ENCODE measurements at places on chromosomes 5 and 9.

DNA sequence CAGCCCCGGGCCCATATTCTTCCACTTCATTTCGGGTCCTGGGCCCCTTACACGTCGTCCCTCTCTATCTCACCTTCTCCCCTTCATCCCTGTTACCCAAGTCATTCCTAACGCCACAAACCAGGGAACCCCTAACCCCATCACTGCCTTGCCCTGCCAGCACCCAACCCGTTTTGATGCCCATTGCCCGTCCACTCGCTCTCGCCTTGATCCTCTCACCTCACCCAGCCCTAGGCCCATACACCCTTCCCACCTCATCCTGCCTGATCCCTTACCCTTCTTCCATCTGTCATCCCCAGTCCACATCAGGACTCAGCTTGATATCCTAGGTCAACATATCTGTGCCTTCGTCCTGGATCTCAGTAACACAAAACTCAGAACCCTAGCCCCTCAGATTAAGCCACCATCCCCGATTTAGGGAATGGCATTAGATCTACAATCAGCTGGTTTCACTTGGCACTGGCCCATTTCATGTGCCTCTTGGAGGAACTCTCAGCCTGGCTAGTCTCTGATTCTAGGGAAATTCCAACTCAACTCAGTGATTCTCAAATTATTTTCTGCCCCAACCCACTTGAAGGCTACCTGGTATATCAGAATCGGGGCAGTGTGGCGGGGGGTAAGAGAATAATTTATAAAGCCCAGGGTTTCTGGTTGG, 489 bp downstream of the CHMP5 start:
- no peak for DNase-seq

- no peak for DNase-seq
Observed at GRCh38 chr9:13149454-13149853, 130.0 kb downstream of the MPDZ start.

GRCh38 chr5:128213340-128213739, 129.8 kb downstream of the SLC12A2 start:
- DNase-seq: peak; percentile 78

GRCh38 chr5:56247592-56247991, 14.5 kb upstream of the ANKRD55 start:
- DNase-seq: peak; percentile 79

DNA sequence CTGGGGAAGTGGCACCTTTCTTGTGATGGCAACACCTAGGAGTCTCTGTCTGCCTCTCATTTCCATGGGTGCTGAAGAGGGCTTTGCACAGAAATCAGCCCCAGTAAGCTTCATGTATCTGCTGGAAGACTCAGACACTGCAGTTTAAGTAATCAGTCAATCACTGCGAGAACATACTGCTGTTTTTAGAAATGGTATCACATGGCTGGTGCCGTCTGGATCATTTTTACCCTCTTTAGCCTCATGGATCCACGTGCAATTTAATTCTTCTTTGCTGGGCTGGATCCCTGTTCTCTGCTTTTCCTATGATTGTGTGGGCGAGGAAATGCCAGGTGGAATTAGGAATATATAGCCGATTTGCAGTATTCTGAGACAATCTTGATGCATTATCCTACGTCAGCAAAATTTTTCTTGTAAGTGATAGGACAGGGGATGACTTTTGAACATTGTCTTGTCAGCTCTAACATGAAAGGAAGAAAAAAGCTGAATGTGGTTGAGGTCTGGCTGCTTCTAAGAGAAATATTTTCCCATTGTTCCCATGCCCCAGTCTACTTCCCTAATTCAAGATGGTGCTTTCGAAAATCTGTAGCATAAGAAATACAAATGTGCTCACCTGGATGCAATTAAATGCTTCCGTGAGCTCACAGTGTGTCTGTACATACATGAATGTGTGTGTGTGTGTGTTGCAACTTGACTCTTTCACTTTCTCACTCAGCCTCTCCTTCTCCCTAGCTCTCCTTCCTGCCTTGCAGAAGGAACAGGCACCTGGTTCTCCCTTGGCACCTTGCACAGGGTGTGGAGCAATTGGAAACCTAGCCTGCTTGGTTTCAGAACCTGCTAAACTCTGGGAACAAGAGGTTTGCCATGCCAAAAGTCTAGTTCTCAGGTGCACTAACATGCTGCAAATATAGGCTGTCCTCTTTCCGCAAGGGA, 281.6 kb downstream of the NTRK2 start:
- DNase-seq: no peak

GRCh38 chr9:86731511-86732063, 215.7 kb downstream of the GAS1 start:
- no peak for DNase-seq

- no peak for DNase-seq
Observed at GRCh38 chr9:72984991-72985390, 32.1 kb upstream of the ALDH1A1 start.

- peak; percentile 9 for DNase-seq
Observed at GRCh38 chr5:89338935-89339334, 456.0 kb upstream of the MEF2C start.

- DNase-seq: no peak
Observed at GRCh38 chr5:56169949-56170348, 63.2 kb downstream of the ANKRD55 start.

DNA sequence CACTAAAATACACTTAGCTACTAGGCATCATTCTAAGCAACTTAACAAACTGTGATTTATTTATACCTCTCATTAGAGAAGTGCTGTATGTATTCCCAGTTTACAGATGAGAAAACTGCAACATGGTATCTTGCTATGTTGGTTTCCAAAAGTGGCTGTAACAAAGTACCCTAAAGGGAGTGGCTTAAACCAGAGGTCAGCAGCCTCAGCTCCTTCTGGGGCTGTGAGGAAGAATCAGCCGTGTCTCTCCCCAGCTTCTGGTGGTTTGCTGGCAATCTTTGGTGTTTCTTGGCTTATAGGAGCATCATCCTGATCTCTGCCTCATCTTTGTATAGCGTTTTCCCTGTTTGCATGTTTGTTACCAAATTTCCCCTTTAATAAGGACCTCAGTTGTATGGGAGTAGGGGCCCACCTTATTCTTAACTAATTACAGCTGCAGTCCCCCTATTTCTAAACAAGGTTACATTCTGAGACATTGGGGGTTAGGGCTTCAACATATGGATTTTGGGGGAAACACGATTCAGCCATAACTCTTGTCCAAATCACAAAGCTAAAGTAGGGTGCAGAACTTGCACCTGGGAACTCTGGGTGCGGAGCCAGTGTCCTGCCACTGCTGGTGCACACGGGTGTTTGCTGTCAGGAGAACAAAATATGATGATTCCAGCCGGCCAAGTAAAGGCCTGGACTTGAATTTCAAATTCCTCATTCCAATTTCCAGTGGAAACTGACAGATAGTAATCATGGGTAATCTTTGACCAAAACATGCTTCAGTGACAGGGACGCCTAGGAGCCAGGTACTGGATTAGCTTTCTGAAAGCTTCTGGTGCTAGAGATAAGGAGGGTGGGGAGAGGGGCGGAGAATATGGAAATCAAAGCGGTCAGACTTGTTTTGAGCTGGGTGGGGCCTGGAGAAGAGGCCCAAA, 43.3 kb downstream of the RAI14 start:
- DNase-seq: no peak

- DNase-seq: no peak
Observed at GRCh38 chr9:1431461-1431860, 381.3 kb downstream of the DMRT2 start.

GRCh38 chr9:135512241-135512603, 9.0 kb upstream of the LCN1 start:
- DNase-seq: no peak

- no peak for DNase-seq
Observed at GRCh38 chr5:109762821-109763220, 73.1 kb downstream of the MAN2A1 start.

DNA sequence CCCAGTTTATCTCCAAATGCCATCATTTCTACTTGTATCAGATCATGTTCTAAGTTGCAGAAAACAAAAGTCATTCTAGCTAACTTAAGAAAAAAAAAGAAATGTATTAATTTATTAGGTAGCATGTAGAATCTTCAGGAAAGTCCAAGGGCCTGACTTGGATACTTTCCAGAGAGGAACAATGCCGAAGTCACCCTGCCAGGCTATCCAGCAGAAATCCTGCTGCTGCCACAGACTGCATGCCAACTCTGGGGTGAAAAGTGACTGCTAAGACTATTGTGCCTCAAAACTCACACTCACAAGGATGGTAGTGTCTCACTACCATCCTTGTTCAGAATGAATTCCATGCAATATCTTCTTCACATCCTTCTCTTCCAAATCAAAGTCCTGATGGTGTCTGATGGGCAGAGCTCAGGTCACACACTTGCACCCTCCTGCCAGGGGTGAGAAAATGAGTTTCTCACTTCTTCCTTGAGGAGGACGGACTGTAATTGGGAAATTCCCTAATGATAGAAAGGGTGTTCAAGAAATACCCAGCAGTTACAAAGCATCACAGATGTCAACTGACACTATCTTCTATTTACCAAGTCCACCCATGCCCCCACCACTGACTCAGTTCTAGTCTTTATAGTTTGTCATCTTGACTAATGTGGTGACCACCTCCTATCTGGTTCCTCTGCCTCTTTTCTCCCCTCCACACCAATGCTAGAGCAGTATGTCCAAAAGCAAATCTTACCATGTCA, 279.4 kb downstream of the CWC27 start:
- no peak for DNase-seq

DNA sequence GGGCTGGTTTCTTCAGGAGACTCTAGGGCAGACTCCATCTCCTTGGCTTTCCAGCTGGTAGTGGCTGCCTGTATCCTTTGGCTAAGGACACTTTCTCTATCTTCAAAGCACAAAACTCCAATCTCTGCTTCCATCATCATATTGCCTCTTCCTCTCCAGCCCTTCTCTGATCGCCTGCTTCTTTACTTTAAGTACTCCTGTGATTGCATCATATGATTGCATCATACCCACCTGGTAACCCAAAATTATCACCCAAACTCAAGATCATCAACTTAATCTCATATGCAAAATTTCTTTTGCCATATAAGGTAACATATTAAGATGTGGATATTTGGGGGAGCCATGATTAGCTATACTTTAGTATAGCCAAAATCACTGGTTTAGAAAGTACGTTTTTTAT, 1092.6 kb upstream of the CDH6 start:
- DNase-seq: no peak

DNA sequence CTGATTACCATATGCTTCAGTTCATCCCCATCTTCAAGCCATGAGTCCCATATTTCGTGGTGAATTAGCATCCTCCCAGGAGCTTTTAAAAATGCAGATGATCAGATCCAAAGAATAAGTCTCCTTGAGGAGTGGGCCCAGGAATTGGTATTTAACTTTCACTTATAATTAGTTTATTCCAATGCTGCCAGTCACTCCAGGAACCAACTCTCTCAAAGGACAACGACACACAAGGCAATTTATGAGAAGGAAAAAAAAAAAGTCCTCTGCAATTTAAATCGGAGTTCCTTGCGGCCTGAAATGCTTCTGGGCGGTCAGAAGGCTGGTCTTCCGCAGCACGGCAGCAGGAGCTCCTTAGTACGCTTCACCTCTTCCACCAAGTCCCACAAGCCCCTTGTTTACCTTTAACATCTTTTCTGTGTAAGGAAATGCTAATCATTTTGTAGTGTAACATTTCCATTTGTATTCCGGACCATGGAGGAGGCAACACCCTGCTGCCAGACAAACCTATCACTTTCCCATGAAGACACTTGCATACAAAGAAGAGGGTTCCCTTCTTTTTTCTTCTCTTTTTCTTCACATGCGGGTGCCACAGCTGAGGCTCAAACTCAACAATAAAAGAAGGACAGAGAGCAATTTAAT, 16.3 kb upstream of the KCNV2 start:
- no peak for DNase-seq

DNA sequence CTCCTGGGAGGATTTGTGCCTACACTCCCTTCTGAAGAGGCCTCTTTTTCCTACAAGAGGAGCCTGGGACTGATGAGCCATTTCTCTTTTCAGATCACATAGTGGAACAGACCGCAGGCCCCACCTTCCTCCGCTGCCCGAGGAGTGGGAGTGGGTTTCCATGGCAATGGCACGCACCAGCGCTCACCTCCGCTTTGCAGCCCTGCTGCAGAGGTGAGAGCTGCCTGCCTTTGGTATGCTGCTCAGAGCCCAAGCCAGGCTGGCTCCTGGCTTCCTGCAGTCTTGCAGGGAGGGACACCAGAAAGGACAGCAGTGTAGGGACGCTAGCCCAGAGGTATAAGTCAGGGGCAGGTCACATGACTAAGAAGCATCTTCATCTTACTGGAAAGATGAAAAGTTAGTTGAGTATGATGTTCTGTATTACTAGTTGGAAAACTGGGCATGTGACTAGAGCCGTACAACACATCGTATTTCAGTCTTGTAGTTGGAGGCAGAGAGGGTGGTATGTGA, 12.4 kb downstream of the PTTG1 start:
- DNase-seq: no peak

DNA sequence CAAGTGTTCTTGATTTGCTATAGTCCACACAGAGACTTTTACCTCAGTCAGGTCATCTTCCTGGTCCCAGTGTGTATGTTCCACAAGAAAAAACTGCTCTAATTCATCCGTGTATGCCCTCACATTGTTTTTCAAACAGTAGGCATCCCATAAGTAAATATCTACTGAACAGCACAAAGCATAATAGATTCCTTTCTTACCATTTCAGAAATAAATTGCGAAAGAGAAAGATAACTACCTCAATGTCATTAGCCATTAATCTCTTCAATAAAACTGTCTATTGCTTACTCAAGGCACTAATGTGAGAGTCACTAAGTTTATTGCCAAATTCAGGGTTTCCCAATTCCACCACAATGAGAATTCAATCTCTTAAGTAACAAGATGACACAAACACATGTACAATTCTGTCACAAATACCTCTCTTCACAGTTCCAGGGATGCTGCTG, 9.6 kb downstream of the FBXW2 start:
- DNase-seq: no peak

DNA sequence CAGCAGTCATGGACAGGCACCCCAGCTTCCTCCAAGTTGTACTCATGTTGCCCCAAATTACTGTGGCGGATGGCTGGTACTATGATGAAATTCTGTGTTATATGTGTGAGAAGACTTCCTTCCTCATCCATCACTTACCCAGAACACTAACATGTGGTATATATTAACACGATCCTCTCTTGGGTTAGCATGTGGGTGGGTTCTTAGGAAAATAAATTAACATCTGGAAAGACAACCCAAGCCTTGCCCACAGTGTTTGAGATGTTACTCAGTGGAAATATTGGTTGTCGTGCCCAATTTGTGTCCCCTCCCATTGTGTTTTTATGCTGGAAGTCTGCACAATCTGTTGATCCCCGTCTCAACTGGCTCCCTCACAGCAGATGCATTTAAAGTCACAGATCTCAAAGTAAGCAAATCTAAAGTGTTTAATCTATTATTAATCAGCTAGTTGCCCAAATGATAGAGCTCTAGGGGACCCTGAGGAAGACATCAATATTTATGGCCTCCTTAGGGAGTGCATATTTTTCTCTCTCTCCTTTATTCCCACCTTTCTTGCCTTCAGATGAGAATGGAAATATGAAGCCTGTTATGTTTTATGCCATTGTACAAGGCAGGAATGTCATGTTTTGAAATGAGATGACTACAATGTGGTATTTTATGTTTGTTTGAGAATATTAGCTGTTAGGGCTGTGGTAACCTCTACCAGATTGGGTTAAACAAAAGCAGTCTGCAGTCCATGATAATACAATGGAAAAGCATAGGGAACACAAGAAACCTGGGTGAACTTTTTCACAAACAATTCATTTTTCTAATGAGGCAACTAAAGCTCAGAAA, 93.9 kb downstream of the GRIA1 start:
- DNase-seq: peak; percentile 49

- DNase-seq: no peak
Observed at GRCh38 chr5:54742417-54742891, 224.9 kb downstream of the SNX18 start.

- no peak for DNase-seq
Observed at GRCh38 chr5:38538161-38538560, 18.3 kb downstream of the LIFR start.

Measured in fibroblast of the conjunctiva (primary cell).